ENCODE measurements at places on chromosomes 13 and 19. TPM values are rescaled to one million over a fixed set of nuclear protein-coding genes. Genes with fewer than 3 reads are reported as not detected.

The SERPINE3 gene
- not detected for total RNA-seq

The DPF1 gene
- total RNA-seq: 0.48 TPM

The B3GNT8 gene
- total RNA-seq: 0.61 TPM

The OSCAR gene
- total RNA-seq: 0.29 TPM

The ZNF667 gene
- total RNA-seq: 0.50 TPM
